ENCODE measurements at places on chromosomes 2 and 18. TPM values are rescaled to one million over a fixed set of nuclear protein-coding genes. Genes with fewer than 3 reads are reported as not detected.

The ARL4C gene
- total RNA-seq = 42.6 TPM

DNA sequence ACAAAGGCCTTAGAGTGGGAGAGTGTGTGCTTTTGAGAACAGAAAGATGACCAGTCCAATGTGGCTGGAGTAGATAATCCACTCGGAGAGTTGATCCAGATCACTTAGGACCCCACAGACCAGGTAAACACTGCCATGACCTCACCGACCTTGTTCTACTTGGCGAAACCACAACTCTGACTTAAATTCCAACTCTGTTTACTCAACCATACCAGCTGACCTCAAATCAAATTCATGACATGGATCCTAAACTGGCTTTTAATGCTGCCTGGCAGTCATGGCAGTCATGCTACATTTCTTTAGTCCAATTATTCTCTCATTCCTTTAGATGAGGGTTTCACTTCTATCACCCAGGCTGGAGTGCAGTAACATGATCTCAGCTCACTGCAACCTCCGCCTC, 347.1 kb upstream of the FAM98A start:
- peak; percentile 35 for DNase-seq

DNA sequence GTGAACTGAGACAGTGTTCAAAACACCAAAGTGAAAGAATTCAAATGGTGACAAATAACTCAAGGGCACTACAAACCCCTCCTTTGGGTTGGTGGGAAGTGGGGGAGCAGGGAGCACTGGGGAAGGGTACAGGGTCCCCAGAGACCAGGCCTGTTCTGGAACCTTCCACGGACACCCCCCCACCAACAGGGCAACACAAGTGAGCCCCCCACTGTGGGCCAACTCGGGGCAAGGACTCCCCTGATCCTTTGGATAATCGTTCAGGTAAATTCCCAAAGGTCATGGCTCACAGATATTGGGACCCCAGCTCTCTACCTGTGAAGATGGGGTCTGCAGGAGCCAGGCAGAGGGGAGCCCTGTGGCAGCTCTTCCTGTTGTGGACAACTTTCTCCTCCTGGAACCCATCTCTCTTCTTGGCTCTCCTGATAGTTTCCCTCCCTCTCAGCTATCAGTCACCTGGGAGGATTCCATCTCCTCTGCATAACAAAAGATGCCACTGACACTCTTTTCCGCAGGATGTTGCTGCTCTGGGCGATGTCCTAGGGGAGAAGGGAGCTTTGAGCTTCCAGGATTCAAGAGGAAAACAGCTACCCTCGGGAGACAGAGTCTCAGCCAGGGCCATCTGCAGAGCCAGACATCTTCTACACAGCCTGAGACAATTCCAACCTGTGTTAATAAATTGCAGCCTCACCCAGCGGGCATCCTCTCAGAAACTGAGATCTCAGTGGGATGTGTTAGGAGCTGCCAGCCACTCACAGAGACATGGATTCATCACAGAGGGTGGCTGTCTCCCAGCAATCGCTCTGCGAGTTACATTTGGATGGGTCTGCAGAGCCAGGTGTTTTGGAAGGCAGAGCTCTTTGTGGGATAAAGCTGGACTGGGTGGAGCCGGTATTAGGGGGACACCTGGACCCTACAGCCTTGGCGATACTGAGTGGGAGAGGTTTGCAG, 35.4 kb downstream of the MBP start:
- DNase-seq = no peak

The CTLA4 gene
- total RNA-seq = not detected

- DNase-seq = no peak
Observed at GRCh38 chr2:10160203-10160955, 37.8 kb downstream of the RRM2 start.

The FBXO48 gene
- 0.80 TPM for total RNA-seq

DNA sequence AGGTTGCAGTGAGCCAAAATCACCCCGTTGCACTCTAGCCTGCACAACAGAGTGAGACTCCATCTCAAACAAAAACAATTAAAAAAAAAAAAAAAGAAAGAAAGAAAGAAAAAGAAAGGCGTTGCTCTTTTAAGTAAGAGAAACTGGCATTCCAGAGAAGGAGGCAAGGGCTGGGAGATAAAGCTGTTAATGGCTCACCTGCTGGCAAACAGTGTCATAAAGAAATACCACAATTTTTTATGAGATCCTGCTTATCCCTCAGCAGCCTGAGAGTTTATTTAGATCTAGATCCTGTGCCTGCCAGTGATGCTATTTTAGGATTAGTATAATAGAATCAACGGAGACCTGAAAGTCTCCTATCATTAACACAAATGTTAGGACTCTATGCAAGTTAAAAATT, 16.3 kb downstream of the SLC19A3 start:
- no peak for DNase-seq

The KYNU gene
- 11.7 TPM for total RNA-seq

- DNase-seq = no peak
Observed at GRCh38 chr2:146818122-146818521, 1026.7 kb upstream of the ACVR2A start.

DNA sequence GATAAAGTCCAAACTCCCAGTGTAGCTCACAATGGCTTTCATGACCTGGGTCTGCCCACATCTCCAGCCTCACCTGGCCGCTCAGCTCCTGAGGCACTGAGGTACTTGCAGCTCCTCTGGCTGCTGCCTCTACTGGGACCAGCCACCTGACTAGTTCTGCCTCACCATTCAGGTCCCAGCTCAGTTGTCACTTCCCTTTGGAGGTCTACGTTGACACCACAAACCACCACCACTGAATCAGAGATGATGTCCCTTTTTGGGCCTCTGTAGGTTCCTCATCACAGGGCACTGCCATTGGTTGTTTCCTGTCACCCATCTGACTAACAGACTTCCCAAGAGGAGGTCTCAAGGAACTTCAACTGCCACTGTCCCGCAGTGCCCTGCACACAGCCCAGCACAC, 21.2 kb downstream of the SPP2 start:
- DNase-seq = no peak

The AMER3 gene
- total RNA-seq = not detected

The LYG1 gene
- total RNA-seq = not detected

DNA sequence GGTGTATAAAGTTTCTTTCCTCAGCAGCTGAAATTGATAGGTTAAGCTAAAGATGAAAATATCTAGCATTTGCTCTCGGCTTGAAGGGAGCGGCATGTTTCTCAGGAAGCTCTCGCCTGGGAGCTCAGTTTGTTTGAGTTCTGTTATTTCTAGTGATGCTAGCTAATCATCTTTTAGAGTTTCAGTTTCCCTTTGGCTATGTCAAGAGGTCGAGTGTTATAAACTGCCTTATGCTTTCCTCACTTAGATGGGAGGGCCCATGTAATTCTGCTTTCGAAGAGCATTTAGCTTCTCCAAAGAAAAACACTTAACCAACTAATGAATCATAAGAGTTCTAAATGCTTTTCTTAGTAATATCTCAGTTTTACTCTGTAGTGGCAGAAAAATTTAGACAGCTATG, 33.6 kb downstream of the PLCL1 start:
- DNase-seq = peak; percentile 16

The REEP1 gene
- 4.1 TPM for total RNA-seq

The DLX1 gene
- 7.4 TPM for total RNA-seq

The MC2R gene
- total RNA-seq = not detected

The TDRD15 gene
- total RNA-seq = 6.7 TPM

The SERPINB12 gene
- not detected for total RNA-seq

The GCKR gene
- total RNA-seq = 0.29 TPM

DNA sequence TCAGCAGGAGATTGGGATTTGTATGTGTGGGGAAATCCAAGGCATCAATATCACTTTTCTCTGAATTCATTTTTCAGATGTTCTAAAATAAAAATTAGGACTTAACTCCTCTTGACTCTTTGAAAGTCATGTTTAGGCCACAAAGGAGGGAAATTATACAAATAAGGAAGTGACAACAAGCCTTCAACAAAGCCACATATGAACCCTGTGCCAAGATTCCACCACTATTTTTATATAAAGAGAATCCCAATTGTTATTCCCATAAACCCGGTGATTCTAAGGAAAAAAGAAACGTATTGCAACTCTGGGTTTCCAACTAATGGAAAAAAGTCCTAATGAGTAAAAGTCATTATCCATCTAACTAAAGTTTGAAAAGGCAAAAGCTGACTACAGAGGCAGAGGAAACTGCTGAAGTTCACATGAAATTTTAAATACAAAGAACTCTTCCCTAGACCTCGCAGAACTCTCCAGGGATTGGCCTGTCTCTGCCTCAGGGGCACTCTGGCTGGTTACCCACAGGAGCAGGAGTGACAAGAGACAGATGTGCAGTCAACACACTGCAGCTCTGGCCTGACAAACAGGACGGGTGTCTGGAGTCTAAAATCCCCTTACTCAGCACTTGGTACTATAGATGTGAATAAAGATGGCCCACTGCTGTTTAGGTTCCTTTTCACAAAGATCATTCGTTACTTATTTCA, 11.5 kb downstream of the NPC1 start:
- DNase-seq = no peak

The INHA gene
- 0.36 TPM for total RNA-seq

GRCh38 chr2:121903037-121903689, 147.7 kb downstream of the TSN start:
- DNase-seq = peak; percentile 61

DNA sequence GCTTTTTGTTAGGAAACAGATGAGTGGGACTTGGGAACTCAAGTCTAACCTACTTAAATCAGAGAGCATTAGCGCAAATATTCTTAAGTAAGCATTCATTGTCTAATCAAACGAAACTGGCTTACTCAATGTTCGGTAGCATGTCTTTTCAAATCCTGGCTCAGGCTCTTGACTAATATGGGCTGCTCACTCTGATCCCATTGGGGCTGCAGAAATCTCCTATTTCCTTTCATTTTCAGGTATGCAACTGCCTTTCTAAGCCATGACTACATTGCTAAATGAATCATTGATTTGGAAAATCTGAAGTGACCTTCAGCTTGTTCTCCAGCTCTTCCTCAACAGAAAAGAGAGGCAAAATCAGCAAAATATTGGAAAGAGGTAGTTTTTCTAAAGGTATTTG, 2084.4 kb upstream of the PIK3C3 start:
- no peak for DNase-seq

DNA sequence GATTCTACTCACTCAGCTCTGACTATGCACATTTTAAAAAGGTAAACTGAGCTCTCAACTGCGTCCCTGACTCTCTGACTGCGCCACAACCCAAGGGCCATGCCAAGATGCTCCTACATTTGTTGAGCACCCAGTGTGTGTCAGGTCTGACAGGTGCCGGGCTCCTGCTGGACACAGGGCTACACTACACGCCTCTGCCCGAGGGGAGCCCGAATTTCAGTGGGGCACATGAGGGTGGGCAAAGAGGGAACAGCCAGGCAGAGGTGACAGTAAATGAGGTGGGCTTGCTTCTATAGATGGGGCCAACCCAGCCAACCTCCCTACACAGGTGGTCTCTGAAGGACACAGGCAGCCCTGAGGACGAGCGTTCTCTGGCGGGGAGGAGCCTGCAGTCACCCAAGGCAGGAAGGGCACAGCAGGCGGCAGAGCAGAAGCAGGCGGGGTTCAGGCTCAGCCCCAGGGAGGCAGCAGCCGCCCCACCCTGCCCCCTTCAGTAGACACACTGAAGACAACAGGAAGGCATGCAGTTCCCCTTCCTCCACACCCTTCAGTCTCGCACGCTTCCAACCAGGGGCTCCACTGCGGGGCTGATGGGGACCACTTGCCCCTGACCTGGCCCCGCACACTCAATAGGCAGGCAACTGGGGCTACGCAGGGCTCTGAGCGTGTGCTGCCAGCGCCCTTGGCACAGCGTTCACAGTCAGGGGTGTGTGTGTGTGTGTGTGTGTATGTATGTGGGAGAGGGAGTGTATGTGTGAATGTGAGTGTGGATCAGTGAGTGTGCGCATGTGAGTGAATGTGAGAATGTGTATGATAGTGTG, 98.4 kb downstream of the UXS1 start:
- DNase-seq = no peak

The LBX2 gene
- 1.7 TPM for total RNA-seq

The KLHL41 gene
- total RNA-seq = 0.51 TPM

The NEU4 gene
- total RNA-seq = not detected

DNA sequence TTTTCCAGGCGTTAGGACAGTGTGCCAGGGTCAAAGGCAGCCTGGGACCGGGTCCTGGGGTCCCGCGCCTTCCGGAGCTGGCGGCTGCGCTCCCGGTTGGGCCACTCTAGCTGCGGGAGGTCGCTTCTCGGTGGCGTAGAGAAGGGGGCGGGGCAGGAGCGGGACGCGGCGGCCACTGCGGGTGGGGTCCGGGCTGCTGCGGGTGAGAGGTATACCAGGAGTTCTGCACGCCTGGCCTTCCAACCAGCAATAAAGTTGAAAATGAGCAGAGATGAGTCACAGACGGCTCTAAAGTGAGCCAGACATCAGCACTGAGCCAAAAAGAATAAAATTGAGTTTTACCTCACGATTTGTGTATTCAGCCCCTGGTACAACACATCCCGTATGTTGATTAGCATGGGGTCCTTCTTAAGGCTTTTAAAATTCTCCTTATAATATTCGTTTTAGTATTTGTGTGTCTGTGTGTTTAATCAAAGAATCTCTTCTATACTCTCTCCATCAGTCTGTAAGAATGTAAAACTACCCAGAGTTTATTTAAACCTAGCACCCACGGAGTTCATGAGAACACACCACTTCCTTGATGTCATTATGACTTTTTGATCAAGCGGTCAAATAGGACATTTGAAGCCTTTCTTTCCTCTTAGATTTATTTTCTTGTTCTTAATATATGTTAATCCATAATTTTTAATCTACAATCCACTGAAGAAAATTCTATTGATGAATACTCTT, at the start of gene C1GALT1C1L:
Gene C1GALT1C1L (minus strand): TSS at position 108 of the 729 bp plus-strand sequence. CDS start 107 bp downstream, at position 1.
- DNase-seq = peak; percentile 70

The PSMA8 gene
- total RNA-seq = not detected

The KLHL14 gene
- 0.34 TPM for total RNA-seq

GRCh38 chr2:13694673-13695072, 937.8 kb upstream of the LRATD1 start:
- no peak for DNase-seq

DNA sequence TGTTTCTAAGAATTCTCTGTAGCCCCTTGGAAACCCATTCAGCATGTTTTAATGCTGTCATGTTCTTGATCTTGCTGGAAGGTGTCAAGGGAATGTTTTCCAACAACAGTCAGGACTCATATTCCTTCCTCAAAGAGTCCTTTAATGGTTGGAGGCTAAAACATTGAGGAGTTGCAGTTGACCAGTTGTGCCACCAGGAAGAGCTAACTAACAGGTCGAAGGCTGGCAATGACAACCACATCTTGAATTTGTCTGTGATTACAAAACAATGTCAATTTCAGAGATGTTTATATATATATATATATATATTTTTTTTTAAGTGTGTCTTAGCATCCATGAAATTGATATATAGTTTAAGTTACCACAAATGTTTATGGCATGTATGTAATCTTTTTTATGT, 151.5 kb downstream of the INO80D start:
- DNase-seq = no peak

DNA sequence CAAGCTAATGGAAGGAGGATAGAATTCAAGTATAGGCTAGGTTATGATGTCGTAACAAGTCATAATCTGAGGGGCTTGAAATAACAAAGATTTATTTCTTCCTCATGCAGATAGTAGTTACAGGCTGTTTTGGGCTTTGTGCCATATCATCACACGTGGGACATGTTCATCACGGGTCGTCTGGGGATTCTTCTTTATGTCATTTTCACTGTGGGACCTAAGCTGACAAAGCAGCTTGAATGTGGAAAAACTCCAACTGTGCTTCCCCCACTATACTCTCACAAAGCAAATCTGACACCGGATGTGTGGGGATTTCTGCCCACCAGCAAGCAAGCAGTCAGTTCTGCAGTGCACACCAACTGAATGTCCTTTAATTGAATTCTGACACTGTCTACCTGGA, 124.8 kb downstream of the LTBP1 start:
- DNase-seq = no peak

GRCh38 chr2:16745466-16745865, 79.8 kb upstream of the CYRIA start:
- DNase-seq = no peak

- peak; percentile 8 for DNase-seq
Observed at GRCh38 chr2:75844651-75845050, 133.9 kb upstream of the GCFC2 start.
